ENCODE measurements at places on chromosomes 6 and 20.

DNA sequence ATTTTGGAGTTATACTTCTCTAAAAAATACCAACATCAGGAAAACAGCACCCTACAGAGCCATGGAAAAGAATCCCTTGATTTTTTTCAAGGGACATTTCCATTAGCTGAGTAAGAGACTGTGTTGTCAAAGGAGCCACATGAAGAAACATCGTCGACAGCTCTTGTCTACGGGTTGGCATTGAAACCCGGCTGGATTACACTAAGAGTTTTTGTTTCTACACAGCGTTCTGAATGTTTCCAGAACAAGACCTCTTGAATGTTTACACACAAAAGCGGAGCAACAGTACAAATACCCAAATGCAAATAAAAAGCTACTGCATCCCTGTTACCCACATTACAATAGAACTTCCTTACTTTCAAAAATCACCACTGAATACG is 2.4 kb upstream of the MYLK4 start:
- DNase-seq: no peak

GRCh38 chr6:11381801-11382513 is 149.5 kb upstream of the NEDD9 start:
- peak; percentile 52 for DNase-seq

GRCh38 chr6:113120224-113120581 is 736.9 kb upstream of the MARCKS start:
- DNase-seq: no peak

- no peak for DNase-seq
Observed at GRCh38 chr6:45611491-45611890, 233.8 kb upstream of the SUPT3H start.

DNA sequence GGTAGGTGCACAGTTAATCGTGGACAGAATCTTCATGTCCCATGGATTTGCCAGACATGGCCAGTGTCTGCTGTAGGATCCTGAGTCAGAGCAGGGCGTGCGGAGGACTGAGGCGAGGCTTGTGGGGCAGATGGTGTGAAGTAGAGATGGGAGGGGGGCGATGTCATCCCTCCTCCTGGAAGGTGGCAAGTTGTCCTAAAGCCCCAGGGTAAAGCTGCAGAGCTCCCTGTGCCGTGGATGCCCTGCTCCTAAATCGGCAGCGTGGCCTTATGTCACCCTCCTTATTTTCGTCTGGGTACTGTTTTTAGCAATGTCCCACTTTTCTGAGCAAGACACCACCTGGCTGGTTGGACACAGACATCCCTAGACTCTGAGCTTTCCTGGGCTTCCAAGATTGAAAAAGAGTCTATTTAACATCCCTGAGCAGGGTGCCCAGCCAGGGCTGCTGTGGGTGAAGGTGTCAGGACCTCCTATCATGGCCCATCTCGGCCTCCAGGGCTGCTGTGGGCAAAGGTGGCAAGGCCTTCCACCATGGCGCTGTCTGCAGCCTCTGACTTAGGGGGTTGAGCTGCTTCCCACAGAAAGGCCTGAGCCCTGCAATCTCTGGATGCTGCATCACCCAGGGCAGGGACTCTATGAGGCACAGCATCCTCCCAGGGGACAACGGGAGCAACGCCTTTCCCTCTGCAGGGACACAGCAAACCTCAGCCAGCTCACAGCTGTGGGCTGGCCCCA is 145.4 kb downstream of the TTLL2 start:
- DNase-seq: no peak

GRCh38 chr6:63724721-63725120 is 89.1 kb downstream of the PHF3 start:
- DNase-seq: no peak

GRCh38 chr20:33393609-33394008 is 7.7 kb downstream of the CDK5RAP1 start:
- DNase-seq: no peak

DNA sequence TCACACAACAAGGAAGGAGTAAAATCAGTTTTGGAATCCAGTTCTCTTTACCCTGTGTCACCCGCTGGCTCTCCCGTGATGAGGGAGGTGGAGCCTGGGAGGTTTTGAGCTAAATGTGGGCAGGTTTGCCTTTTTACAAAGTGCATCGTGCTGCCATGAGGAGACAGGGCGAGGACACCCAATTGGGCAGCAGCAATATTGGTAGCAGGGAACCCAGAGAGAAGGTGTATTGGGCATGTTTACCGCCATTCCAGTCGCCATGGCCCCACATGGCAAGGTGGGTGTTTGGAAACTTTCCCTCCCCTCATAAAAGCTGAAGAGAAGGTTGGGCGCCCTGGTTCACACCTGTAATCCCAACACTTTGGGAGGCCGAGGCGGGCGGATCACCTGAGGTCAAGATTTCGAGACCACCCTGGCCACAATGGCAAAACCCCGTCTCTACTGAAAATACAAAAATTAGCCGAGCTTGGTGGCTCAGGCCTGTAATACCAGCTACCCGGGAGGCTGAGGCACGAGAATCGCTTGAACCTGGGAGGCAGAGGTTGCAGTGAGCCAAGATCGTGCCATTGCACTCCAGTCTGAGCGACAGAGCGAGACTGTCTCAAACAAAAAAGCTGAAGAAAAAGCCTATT is 3.5 kb upstream of the UBE2V1 start:
- DNase-seq: no peak

GRCh38 chr20:56628873-56629463 is at the start of gene TFAP2C:
TSS of gene TFAP2C (plus strand) at chr20:56629306. CDS start at chr20:56629545, 239 bp downstream.
- DNase-seq: no peak

GRCh38 chr6:132964101-132964867 is 149.9 kb downstream of the RPS12 start:
- DNase-seq: no peak

DNA sequence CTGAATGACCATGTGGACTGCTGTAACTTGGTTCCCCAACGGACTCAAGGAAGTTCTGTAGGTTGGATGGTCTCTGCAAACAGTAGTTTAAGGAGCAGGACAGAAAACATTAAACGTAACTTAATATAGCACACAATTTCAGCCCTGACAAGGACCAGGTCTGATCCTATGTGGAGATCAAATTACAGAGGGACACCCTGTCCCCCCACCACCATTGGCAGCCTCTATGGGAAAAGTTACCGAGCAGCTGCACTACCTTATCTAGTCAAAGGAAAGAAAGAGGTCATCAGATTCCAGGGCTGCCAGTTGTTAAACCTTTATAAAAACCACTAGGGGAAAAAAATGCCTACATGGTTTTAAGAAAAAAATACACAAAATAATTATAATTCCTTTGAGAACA is 191.5 kb upstream of the RSPO3 start:
- no peak for DNase-seq

GRCh38 chr20:53124075-53124551 is 152.0 kb downstream of the TSHZ2 start:
- no peak for DNase-seq

- peak; percentile 33 for DNase-seq
Observed at GRCh38 chr6:43774776-43775534, 4.9 kb downstream of the VEGFA start.

- DNase-seq: no peak
Observed at GRCh38 chr6:1310628-1311399, 1.1 kb upstream of the FOXQ1 start.

DNA sequence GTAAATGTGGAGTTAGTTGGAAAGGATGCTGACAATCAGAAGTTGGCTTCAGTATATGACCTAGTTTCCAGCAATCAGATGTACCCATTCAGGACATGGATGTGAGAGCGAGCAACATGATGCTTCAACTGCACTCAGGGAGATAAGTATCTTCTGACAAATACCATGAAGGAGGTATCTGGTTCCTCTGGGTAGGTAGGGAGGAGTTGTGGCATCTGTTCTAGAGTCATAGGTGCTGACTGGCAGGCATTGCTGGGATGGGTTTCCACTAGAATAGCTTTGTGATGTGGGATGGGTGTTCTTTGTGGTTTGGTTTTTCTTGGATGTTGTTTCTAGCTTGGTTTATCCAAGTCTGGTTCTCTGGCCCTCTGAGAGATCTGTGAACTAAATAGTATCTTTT is 3.9 kb upstream of the REV3L start:
- DNase-seq: no peak
